Tibial nerve (tissue), 4 donors: ENCODE measurements at places on chromosomes 2 and 18. TPM values are rescaled to one million over a fixed set of nuclear protein-coding genes. Genes with fewer than 3 reads are reported as not detected.

GRCh38 chr2:6297238-6297637, 568.5 kb downstream of the CMPK2 start:
- DNase-seq: no peak

The C2orf66 gene
- not detected for total RNA-seq

GRCh38 chr2:75065402-75066008, 107.1 kb downstream of the POLE4 start:
- no peak for DNase-seq

GRCh38 chr2:28721601-28722191, 29.9 kb upstream of the PPP1CB start:
- DNase-seq: no peak

- DNase-seq: no peak
Measured at GRCh38 chr18:36454245-36454644, 156.7 kb downstream of the FHOD3 start.

GRCh38 chr2:196268538-196269338, 97.4 kb upstream of the STK17B start:
- DNase-seq: peak; percentile 31

The RAB31 gene
- total RNA-seq: 46.8 TPM

The EMILIN2 gene
- total RNA-seq: 29.1 TPM

GRCh38 chr18:25042641-25043051, 309.3 kb downstream of the ZNF521 start:
- DNase-seq: no peak

DNA sequence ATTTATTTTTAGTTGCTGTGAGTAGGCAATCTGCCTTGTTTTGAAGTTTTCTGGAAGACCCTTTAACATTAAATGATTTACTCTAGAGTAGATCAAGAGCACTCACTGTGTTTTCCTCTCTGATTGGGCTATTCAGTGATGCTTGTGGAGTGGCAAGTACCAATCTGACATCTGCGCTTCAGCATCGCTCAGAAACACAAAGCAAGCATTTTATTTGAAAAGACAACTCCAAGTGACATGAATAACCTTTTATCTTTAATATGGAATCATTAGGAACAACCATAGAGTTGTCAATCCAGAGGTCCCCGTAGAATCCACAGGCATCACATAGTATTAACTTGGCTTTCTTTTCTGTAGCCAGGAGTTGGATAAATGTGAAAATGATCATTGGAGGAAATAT, 114.7 kb downstream of the CPS1 start:
- DNase-seq: no peak

GRCh38 chr18:63890950-63891304, 3.4 kb downstream of the SERPINB2 start:
- no peak for DNase-seq

The TUBB8B gene
- total RNA-seq: not detected

DNA sequence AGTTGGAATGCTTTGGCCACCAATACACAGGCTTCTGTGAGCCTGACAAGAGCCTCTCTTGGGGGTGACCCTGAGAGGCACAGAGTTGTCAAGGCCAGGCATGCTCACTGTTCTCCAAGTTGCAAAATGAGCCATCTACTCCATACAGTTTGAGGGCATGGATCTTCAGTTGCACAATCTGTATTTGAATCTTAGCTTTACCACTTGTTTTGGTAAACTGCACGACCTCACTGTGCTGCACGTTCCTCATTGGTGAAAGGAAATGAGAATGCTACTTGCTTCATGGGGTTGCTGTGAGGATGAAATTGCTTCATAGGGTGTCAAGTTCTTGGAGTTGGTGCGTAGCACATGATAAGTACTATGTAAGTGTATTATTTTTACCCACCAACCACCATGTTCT, 12.0 kb upstream of the HAAO start:
- DNase-seq: no peak

DNA sequence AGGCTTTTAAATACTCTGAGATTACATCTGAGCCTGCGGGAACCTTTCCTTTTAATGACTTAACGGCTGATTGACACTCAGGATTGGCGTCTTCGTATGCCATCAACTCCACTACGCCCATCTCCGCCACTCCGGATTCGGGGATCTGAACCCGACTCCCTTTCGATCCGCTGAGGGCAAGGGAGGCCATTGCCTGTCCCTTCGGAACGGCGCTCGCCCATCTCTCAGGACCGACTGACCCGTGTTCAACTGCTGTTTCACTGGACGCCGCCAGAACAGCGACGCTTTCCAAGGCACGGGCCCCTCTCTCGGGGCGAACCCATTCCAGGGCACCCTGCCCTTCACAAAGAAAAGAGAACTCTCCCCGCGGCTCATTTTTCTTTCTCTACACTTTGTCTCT, 90.4 kb downstream of the PID1 start:
- no peak for DNase-seq
